Activated CD4-positive, alpha-beta T cell treated with anti-CD3 and anti-CD28 coated beads, Interleukin-10, Interleukin-2, amounts not matched to agents 100 ng/mL and 50 ng/mL, durations not matched to agents 16 hours and 8 hours (primary cell): ENCODE measurements at places on chromosomes 2 and 18.

DNA sequence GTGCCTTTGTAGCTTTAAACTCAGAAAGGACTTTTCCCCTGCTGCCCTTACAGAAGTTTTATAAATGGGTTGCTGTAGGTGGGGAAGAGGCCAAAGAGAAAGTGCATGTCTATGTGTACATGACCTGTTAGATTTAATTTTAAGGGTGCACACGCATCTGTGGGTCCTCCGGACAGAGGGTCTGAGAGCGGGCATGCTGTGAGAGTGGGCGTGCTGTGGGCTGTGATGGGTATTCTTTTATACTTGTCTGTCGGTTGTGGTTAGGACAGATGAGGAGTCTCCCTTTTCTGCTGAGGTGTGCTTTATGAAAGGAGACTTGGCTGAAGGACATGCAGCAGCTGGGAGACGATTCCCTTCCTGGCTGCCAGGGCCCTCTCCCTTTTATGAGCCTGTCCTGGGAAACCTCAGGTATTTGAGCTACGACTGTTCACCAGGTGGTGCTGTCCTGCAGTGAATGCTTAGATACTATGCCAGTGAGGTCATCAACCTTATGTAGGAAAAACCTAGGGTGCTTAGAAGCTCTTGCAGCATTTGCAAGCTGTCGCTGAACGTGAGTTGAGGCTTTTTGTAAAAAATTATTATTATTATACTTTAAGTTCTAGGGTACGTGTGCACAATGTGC lies 67.5 kb downstream of the TANC1 start:
- no peak for DNase-seq

GRCh38 chr2:212254339-212254738 lies 284.3 kb downstream of the ERBB4 start:
- DNase-seq: no peak

GRCh38 chr2:74250189-74250631 lies 51.8 kb downstream of the MTHFD2 start:
- peak; percentile 55 for DNase-seq

DNA sequence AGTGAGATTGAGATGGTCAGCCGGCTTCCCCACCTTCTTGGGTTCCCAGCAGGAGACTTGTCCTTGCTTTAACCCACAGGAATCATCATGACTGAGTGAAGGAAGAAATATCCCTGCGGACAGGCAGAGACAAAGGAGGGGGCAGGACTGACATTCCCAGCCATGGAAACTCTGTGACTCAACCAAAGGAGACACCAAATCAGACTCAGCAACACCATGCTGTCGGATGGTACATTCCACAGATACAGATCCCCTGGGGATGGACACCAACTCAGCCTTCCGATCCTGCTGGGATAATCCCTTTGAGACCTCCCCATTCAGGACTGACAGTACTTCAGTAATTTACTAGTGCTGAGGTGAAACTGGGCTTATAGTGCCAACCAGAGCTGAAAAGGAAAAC lies 518.3 kb downstream of the XIRP2 start:
- no peak for DNase-seq

GRCh38 chr2:22902662-22903165 lies 482.3 kb upstream of the KLHL29 start:
- DNase-seq: no peak

DNA sequence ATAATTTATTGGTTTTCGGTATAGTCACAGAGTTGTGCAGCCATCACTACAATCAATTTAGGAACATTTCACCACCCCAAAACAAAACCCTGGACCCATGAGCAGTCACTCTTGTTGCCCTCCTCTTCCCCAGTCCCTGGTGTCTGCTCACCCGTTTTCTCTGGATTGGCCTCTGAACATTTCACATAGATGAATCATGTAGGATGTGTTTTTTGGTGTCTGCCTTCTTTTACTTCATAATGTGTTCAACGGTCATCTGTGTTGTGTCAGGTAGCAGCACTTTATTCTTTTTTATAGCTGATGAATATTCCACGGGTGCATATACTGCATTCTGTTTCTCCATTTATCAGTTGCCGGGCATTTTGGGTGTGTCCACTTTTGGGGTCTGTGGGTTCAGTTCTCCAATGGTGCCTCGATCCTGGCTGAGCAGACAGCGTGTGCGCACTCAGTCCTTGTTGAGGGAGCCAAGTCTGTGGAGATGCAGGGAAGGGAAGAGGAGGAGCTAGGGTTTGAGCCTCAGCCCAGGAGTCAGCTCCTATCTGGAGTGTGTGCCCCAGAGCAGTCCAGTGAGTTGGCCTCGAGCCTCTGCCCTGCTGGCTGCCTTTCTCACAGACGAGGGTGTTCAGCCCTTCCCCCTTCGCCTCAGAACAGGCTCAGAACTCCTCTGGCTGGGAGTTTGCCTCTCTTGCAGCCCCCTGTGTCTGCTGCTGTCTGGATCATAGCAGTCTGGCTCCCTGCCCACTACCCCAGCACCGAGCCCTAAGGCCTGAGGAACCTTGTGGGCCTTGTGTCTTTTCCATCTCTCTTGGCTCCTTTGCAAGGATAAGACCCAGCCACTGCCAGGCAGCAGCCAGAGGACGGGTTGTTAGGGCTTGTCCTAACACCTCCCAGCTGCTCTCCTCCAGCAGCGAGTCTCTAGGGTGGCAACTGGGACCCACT lies 18.0 kb downstream of the C2orf74 start:
- DNase-seq: no peak

- no peak for DNase-seq
Measured at GRCh38 chr2:240420206-240421104, 15.0 kb upstream of the GPC1 start.

- DNase-seq: no peak
Measured at GRCh38 chr2:218149848-218150440, 16.8 kb downstream of the CXCR1 start.

GRCh38 chr2:70990216-70990615 lies 4.5 kb downstream of the TEX261 start:
- DNase-seq: no peak

DNA sequence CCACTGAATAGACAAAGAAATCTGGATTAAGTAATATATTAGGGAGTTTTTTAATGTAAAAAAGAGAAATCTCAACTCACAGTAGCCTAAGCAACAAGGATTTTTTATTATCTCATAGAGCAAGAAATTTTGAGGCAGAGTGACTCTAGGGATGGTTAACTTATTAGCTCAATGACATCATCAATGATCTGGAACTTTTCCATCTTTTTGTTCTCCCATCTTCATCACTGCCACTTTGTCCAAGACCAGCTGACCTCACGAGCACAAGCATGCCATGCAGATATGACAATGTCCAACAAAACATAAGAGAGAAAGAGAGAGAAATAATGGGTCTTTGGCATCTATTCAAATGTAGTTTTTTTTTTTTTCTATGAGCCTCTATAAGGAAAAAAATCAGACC lies 211.8 kb upstream of the RND3 start:
- no peak for DNase-seq

DNA sequence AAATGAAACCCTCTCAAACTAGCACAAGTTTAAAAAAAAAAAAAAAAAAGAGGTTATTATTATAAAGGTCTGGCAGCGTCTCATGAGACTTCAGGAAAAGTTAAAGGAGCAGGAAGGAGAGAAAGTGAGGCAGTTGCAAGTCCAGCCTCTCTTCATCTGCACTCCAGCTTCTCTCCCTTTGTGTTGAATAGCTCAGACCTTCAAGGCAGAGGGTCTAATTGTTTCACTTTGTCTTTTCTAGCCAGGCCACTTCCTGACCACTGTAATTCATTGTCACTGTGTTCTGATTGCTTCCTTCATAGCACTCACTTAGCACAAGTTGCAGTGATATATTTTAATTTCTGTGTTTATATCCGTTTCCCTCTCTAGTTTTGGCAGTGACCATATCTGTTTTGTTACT lies 99.9 kb downstream of the SPATS2L start:
- DNase-seq: peak; percentile 6

DNA sequence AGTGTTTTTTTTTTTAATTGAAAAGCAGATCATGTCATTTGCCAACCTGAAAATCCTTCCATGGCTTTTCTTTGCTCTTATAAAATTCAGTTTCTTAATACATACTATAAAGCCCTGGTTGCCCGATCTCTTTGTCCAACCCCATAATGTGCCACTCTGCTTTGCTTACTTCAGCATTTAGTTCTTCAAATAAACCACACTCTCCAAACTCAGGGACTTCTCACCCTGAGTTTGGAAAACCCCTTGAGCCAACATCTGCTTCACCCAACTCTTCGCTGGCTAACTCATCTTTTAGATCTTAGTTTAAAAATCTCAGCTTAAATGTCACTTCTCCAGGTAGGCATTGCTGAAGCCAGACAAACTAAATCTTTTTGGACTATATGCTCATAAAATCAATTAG lies 1.3 kb upstream of the STAT1 start:
- DNase-seq: peak; percentile 61

DNA sequence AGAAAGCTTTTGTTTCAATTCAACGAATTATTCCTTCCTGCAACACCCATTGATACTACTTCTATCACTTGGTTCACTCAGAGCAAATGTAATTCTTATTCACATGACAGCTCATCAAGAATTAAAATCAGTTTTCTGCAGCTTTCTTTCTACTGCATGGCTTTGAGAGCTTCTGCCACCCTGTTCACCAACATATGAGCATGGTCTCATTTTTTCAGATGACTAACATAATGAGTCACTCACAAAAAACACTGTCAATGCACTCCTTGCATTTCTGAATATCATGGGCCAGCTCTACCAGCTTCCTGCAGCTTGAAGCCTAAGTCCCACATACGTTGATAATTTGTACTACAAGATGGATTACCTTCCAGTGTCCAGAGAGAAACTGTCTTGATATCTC lies 342.9 kb downstream of the LRATD1 start:
- DNase-seq: peak; percentile 24

GRCh38 chr2:102055346-102055990 lies 63.7 kb downstream of the IL1R2 start:
- DNase-seq: no peak

DNA sequence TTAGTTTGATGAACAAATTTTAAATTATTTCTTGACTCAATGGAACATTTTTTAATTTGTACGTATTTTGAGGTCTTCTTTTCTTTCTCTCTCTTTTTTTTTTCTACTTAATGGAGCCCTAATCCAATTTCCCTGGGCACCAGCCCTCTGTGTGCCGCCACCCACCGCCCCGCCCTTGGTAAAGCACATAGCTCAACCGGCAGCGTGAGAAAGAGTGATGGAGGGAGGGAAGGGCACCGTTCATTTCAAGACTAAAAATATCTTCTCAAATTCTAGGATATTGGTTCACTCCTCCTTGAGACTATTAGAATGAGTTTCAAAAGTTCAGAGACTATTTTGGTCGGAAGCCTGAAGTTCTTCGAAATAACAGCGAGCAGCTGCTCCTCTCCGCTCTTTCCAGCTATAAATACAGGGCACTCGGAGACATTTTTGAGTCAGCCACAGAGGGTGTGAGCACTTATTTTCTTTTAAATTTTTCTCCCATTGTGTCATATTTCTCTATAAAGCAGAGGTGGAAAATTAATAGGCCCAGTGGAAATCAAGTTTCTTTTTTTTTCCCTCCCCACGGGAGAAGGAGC lies 731.7 kb upstream of the ID2 start:
- no peak for DNase-seq

DNA sequence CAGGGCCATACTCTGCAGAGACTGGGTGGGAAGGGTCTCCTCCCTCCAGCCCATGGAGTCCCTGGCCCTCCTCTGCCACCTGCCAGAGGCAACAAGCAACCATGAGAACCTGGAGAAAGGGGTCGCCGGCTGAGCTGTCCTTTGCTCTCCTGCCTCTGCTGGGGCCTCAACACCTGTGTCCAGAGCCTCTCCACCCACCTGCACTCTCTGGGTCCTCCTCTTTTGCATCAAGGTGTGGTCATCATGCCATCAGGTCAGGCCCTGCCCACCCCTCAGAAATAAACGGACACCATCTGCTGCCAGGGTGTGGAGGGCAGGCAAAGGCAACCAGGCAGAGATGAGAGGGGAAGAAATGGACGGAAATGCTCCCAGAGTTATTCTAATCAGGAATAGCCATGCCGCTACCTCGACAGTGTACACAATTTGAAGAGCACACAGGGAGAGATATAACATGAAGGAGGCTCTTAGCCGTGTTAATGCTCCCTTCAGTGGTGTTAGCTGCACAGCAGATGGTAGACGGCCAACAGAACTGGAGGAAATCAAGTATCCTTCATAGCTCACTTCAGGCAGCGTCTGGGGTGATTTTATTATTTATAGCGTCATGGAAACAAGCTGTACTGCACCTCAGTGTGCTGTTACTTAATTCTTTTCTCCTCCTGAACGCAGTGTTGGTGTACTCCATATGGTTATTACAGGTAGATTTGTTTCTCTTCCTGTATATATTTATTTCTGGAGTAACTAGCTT lies 247.9 kb downstream of the TSN start:
- no peak for DNase-seq
